RPMI7951 (cell line): ENCODE measurements at places on chromosomes 11 and 22. TPM values are rescaled to one million over a fixed set of nuclear protein-coding genes. Genes with fewer than 3 reads are reported as not detected.

DNA sequence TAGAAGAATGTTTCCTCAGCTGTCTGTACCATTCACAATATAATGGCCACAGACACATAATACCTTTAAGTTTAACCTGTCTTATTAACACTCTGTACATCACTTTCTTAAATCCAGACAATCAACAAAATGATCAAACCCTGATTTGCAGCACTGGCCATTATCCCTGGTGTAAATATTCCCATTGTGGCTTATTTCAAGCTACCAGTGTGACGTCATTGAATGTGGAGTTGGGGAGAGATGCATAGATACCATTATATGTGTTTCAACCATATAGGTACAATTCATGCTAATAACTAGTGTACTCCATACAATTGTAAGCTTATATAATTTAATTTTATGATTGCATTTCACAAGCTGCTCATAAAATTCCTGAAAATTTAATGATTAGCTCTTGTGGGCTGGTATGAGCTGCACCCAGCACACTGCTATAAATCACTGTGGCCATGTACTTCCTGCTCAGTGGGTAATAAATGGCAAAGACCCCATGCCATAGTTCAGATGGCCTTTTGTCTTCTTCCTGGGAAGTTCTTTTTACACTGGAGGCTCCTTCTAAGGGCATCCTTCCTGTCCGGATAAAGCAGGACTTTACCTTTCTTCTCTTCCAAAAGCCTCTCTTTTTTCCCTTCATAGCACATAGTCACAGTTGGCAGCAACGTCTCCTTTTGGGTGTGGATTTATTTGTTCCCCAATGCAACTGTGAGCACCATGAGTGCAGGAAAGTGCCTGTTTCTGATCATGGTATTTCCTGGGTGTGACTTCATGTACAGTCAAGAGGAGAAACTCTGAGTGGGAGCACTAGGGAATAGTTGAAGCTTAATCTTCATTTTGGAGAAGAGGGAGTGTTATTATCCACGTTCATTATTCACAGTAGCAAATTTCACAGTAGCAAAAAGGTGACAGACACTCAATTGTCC is 87.8 kb downstream of the MIAT start:
- no peak for DNase-seq

- no peak for DNase-seq
These were observed 44.9 kb downstream of the PLEKHA7 start for GRCh38 chr11:16969010-16969999.

DNA sequence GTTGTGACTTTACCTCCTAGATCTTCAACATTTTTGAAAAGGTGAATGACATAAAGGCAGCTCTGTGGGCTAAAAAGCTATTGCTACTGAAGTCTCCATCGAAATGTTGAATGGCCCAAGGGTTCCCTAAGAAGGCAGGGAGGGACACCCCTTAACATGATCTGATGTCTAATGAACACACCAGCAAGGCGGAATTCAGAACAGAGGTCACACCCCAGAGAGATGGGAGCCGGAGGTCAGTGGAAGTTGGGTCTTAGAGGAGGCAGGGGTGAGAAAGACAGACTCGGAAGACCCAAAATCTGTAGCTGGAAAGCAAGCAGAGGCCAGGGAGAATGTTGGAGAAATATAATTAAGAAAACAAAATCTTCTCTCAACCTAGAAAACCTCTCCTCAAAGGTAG is 79.0 kb downstream of the TRIM29 start:
- no peak for DNase-seq

DNA sequence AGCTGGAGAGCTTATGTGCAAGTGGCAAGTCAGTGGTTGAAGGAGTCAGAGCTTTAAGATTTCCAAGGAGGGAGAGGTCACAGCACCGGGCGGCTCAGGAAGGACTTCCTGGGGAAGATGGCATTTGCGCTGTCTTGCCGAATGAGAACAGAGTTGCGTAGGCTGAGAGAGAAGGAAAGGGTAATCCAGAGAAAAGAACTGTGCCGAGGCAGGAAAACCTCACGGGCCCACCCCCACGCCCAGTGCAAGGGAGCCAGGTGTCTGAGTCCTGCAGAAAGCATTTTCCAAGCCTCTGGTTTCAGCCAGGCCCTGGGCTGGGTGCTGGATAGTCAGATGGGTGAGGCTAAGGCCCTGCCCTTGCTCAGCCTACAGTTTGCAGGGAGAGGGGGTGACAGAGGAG is 3.2 kb upstream of the AP1B1 start:
- no peak for DNase-seq

DNA sequence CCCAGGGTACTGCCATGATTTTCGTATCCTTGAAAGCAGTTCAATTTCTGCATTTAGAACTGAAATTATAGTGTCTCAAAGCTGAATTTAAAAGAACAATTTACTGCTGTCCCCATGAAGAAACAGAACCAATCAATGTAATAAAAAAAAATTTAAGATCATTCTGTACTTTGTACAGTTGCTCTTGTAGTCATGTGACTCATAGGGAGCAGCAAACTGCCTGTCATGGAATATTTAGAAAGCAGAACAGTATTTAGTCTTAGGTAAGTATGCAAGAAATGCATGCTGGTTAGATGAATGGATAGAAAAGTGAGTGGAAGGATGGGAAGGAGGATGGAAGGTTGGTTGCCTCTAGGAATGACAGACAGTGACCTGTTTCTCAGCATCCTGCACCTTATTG is 450.9 kb downstream of the RAB38 start:
- DNase-seq, result no peak

GRCh38 chr22:26327306-26327705 is 101.8 kb upstream of the ASPHD2 start:
- DNase-seq, result no peak

DNA sequence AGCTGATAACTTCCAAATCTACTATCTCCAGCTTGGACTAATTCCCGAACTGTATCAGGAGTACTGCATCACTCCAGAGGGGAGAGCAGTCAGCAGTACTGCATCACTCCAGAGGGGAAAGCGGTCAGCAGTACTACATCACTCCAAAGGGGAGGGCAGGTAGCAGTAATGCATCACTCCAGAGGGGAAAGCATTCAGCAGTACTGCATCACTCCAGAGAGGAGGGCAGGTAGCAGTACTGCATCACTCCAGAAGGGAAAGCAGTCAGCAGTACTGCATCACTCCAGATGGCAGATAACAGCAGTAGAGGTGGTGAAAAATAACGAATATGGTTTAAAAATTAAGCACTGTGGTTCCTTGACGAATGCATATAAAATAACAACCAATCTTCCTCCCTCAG is 8.4 kb downstream of the CWC15 start:
- DNase-seq, result no peak

GRCh38 chr22:22955866-22956535 is 68.4 kb downstream of the IGLL5 start:
- DNase-seq, result peak; percentile 46

GRCh38 chr11:47361419-47361818 is 8.9 kb upstream of the MYBPC3 start:
- no peak for DNase-seq

The OR2AG2 gene
- 0.39 and 0.84 TPM in 2 replicates for total RNA-seq

The MFRP gene
- not detected in 2 replicates for total RNA-seq
